Sigmoid colon (tissue), 7 donors: ENCODE measurements at places on chromosomes 2 and 18. TPM values are rescaled to one million over a fixed set of nuclear protein-coding genes. Genes with fewer than 3 reads are reported as not detected.

MGAT4A gene
- polyA plus RNA-seq: 24.5 TPM

MTCL1 gene
- 1.8 TPM for polyA plus RNA-seq

CLASP1 gene
- polyA plus RNA-seq: 14.8 TPM

UGT1A3 gene
- polyA plus RNA-seq: not detected

MLPH gene
- polyA plus RNA-seq: 45.0 TPM

KCNG2 gene
- polyA plus RNA-seq: not detected

INO80D gene
- 1.2 TPM for polyA plus RNA-seq

RUFY4 gene
- polyA plus RNA-seq: not detected

BBS5 gene
- polyA plus RNA-seq: 0.92 TPM

C1D gene
- polyA plus RNA-seq: 34.2 TPM

ACADL gene
- polyA plus RNA-seq: not detected

SPP2 gene
- polyA plus RNA-seq: not detected

MAP3K20 gene
- 29.6 TPM for polyA plus RNA-seq

CAPN14 gene
- 0.25 TPM for polyA plus RNA-seq

EFHD1 gene
- 4.2 TPM for polyA plus RNA-seq

CCDC121 gene
- 1.7 TPM for polyA plus RNA-seq

SAG gene
- polyA plus RNA-seq: not detected

PGAP1 gene
- 2.3 TPM for polyA plus RNA-seq
